Activated CD4-positive, alpha-beta T cell treated with anti-CD3 and anti-CD28 coated beads, Interleukin-2, amount 10 ng/mL, durations not matched to agents 24 days and 14 days (primary cell): ENCODE measurements at places on chromosomes 1 and 21.

GRCh38 chr1:40309374-40310128 lies 7.5 kb downstream of the COL9A2 start:
- DNase-seq, result no peak

- DNase-seq, result no peak
Measured at GRCh38 chr1:231059566-231060193, 19.6 kb upstream of the FAM89A start.

GRCh38 chr1:200039849-200040474 lies 12.5 kb downstream of the NR5A2 start:
- DNase-seq, result no peak

DNA sequence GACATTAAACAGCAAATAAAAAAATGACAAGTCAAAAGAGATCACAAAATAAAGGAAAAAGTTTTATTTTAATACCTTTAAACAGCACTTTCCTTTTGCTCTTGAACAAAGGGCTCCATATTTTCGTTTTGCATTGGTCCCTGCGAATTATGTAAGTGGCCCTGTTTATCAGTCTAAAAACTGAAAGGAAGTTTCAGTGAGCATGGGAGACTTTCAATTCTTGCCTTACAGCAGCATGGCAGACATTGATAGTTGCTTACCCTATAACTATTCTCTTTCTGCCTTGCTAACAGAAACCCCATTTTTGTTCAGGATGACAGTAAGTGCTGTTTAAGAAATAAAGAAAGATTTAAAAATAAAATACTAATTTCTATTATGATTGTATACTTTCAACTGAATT lies 5.2 kb upstream of the SH3GLB1 start:
- no peak for DNase-seq

- no peak for DNase-seq
Measured at GRCh38 chr21:39388811-39389155, 39.9 kb upstream of the HMGN1 start.

- no peak for DNase-seq
Measured at GRCh38 chr21:31370893-31371544, 27.0 kb upstream of the TIAM1 start.

DNA sequence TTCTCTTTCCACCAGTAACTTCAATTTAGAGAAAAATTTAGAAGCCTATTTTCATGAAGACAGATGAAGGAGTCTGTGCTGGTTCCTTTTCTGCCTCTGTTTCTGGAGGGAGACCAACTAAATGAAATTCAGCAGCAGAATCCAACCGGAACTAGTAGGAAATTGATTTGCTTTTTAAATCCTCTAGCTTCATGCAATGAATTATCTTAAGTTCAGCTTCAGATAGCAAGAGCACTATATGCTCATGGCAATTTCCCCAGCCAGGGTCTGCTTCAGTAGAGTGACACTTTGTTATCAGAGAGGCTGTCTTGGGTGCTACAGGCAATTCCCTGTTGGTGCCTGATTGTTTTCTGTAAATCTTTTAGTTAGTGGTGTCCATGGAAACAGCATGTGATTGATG lies 189.7 kb downstream of the SLC35F3 start:
- no peak for DNase-seq

DNA sequence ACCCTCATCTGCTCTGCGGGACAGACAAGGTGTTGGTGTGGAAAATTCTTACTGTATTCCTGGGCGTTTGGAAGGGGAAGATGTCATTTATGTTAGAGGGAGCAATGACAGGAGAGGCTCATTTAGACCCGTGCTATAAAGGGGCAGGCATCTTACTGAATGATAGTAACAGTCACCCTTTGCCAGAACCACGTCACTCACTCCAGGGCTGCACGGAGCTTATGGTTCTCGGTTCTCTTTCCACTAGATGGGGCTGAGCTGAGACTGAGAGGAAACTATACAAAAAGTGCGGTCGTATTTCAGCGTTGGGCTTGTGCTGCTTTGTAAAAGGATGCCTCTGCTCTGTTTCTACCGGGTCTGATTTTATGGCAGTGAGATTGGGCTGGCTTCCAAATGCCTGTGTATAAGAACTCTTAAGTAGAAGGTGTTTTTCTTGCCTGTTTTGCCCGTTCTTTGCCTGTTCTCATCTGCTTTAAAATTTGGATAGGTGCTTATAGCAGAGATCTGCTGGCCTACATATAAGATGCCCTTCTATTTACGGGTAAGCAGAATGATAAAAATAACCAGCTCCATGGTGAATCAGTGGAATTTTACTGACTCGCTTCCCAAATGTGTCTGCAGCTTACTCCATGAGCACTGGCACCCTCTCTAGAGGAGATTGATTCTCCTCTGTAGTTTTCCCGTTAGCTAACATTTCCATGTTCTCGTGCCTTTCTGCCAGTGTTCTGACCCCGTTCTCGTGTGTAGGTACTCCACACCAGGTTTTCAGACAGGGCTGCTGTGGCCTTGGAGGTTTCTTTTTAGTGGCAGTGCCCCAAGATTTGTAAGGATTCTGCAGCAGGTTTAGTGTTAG lies 55.9 kb downstream of the MRPS6 start:
- peak; percentile 92 for DNase-seq

DNA sequence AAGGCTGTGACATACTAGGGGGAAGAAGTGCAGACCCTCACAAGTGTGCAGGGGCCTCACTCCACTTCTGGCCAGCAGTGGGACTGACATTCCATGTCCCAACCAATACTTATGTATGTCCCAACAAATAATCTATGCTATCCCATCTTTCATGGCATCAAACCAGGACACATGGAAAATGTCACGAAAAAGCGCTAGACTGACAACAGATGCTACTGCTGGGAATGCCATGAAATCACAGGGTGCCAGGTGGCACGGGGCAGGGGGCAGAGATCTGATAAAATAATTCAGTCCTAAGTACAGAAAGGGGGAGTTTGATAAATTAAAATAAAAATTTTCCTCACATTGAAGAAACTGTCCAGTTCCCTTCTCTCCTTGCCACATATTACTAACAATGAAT lies 27.6 kb upstream of the BCAS2 start:
- DNase-seq, result no peak

DNA sequence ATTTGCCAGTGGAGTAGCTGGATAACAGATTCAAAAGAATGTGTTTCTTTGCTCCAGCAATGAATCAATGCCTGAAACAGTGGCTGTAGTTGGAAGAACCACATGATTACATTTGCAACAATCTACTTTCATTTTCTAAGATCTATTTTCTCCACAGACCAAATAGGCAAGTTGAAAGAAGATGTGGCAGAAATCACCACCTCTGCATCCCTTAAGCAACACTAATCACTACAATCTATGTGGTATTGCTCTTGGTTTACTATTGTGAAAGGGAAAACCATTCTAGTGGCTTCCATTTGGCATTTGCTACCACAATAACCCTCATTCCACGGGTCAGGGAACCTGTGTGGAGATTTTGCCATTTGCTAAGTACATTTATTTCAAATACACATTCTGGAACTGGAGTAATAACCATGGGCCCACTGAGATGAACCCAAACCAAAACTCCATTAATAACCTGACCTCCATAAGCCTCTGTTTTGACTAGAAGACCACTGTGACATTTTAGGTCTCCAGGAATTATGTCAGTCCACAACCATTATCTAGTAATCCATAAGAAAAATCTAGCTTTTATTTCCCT lies 66.3 kb downstream of the C1orf185 start:
- DNase-seq, result no peak

GRCh38 chr1:203754455-203754864 lies 10.5 kb upstream of the LAX1 start:
- DNase-seq, result peak; percentile 69

DNA sequence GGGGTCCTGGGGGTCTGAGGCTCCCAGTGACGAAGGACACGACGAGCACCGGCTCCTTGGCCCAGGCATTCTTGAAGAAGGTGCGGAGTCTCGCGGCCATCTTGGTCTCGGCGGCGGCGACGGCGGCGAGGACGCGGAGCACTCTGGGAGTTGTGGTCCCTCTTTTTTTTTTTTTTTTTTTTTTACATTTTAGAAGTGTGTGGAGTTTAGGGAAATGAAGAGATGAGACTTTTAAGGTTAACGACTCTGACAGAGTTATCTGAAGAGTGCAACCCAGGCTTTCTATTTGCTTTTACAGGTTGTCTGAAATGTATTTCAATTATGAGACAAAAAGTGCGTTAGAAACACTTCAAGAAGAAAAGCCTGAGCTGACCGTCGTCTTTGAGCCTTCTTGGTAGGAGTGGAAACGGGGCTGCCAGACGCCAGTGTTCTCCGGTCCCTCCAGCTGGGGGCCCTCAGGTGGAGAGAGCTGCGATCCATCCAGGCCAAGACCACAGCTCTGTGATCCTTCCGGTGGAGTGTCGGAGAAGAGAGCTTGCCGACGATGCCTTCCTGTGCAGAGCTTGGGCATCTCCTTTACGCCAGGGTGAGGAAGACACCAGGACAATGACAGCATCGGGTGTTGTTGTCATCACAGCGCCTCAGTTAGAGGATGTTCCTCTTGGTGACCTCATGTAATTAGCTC lies 9.7 kb downstream of the OR2B11 start:
- no peak for DNase-seq

- DNase-seq, result no peak
Measured at GRCh38 chr1:183864611-183865010, 59.7 kb downstream of the RGL1 start.

- no peak for DNase-seq
Measured at GRCh38 chr1:95168761-95169351, 51.7 kb downstream of the TLCD4 start.

DNA sequence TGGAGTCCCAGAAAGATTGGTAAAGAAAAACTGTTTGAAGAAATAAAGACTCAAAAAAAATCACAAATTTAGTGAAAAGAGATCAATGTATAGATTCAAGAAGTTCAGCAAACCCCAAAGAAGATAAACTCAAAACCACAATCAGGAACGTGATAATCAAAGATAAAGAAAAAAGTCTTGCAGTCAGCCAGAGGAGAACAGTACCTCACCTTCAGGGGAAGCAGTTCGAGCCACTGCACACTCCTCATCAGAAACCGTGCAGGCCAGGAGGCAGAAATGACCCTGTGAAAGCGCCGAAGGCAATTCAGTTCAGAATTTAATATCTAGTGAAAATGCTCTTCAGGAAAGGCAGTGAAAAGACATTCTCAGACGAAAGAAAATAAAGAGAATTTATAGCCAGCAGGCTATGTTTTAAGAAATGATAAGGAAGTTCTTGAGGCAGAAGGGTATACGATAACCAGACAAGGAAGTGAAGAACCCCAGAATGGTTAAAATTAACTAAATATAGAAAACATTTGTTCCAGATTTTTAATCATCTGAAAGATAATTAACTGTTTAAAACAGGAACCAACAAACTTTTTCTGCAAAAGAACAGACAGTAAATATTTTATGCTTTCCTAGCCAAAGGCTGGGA lies 13.5 kb upstream of the SUMO3 start:
- DNase-seq, result no peak

- peak; percentile 79 for DNase-seq
Measured at GRCh38 chr21:44875316-44875700, 1.8 kb upstream of the PTTG1IP start.

- no peak for DNase-seq
Measured at GRCh38 chr21:32046191-32046590, 173.4 kb downstream of the HUNK start.

DNA sequence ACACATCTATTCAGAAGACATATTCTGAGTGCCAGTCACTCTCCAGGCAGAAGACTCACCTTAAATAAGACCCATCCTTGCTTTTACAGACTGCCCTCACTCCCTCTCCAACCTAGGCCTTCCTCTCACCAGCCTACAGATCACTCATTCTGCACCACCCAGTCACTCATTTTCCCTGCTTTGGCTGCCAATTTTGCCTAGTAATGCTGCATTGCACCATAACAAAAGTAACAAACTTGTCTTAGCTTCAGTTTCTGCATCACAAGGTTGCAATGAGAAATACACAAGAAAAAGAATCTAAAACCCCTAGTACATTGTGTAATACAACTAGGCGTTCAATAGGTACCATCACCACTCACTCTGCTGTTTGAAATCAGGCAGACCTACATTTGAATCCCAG lies 292.4 kb downstream of the PLPP3 start:
- DNase-seq, result no peak

- no peak for DNase-seq
Measured at GRCh38 chr1:165841582-165842017, 14.2 kb downstream of the UCK2 start.

GRCh38 chr1:4273747-4274146 lies 373.7 kb upstream of the C1orf174 start:
- no peak for DNase-seq

- DNase-seq, result no peak
Measured at GRCh38 chr1:182765391-182765790, 24.2 kb upstream of the NPL start.

DNA sequence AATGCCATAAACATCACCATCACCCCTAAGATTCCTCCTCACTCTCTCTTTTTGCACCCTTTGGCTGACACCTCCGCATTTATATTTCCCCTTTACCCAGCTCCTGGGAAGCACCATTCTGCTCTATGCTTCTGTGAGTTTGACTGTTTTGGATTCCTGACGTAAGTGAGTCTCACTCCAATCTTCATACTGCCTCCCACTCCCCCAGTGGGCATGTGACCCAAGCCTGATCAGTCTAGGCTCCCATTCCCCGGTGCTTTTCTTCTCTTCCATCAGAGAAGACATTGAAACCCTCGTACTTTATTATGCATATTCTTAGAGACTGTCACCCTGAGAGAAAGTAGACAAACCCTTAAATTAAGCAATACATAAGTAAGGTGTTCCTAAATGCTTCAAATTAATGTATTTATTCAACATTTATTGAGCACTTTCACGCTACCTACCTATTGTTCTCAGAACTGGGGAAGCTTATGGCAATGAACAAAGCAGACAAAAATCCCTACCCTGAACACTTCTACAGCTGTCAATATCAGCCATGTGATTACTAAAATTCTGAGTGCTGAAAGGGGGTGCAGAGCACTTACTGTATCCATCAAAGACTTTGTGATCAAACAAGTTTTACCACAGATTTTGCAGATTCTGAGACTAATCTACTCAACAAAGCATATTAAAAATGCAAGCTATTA lies 43.4 kb upstream of the DIPK1A start:
- DNase-seq, result no peak

DNA sequence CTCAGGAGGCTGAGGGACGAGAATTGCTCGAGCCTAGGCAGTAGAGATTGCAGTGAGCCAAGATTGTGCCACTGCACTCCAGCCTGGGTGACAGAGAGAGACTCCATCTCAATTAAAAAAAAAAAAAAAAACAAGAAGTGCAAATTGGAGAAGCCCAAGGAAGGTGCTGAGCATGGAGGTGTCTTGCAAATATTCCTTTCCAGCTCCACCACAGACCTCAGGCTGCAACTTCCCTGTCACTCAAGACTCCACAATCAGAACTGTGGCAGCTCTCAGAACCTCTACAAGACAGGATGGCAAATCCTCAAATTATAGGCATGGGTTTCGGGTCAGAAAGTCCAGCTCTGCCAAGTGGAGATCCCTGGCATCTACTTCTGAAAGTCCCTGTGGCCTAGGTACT lies 104.4 kb upstream of the TIAM1 start:
- DNase-seq, result no peak

GRCh38 chr1:222821239-222821638 lies 6.4 kb downstream of the DISP1 start:
- DNase-seq, result no peak

DNA sequence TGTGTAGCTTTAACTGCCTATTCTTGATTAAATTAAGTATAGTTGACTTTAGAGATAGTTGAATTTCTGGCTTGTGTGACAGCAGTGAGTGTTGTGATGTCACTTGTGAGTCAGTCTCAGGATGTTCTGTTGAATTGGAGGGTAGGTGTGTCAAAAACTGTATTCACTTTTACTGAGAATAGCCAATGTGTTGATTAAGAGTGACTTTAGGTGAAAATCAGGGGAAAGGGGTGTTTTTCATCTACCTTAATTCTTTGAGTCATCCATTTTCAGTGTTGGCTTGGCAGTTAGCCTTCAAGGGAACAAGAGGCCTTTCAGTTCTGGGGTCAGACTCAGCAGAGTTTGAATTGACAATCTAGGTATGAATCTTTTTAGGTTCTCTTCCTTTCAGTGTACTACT lies 75.9 kb downstream of the CDC14A start:
- DNase-seq, result no peak
